Skeletal muscle cell (primary cell): ENCODE measurements at places on chromosomes 4 and X.
A peak's percentile ranks its signal among the peaks of the same experiment; 100 is the strongest.

- DNase-seq: no peak
These were observed 19.3 kb downstream of the IQCM start for GRCh38 chr4:149796381-149796780.

DNA sequence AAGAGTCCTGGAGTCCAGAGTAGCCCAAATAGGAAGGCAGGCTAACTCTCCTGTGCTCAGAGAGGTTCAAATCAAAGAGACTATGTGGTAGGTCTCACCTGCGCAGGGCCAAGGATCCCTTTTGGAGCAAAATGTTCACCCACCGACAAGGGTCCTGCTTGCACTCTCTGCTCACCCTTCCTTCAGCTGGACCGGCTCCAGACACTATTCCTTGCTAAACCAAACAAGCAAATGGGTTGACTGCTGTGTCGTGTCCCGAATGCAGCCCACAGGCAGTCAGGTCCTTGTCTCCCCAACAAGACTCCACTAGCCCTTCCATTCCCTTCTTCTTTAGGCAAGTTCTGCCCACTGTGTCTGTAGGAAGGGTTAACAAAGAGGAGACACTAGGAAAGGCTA, 760 bp downstream of the TRMT2B start:
- DNase-seq: no peak

DNA sequence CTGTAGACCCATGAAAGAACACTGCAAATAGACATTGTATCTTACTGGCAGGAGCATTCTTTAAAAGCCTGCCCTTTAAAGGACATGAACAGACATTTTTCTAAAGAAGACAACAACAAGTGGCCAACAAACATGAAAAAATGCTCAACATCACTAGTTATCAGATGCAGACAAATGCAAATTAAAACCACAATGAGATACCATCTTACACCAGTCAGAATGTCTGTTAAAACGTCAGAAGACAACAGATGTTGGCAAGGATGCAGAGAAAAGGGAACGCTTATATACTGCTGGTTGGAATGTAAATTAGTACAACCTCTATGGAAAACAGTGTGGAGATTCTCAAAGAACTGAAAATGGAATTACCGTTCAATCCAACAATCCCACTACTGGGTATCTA, 77.2 kb downstream of the ATP10D start:
- DNase-seq: no peak

DNA sequence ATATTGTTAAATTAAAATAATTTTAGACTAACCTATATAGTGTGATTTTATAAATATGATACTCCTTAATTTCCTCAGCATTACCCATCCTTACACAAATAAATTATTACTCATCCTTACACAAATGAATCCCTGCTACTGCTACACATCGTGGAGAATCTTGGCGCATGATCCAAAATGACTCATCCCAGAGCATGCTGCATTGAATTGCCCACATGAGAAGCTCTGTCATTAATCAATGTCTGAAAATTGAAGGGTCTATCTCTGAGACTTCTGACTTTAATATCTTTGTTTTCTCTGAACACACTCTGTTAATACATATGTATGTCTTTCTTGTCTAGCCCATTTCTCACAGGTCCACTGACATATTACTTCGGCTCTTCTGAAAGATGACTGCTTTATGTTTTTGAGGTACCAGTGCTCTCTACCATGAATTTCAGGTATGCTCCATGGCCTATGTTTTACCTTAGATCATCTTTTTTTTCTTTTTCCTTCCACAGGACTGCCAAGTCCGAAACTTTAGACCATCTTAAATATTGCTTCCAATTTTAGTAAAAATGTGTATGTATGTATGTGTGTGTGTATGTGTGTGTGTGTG, 15.7 kb upstream of the DUSP21 start:
- peak; percentile 56 for DNase-seq

DNA sequence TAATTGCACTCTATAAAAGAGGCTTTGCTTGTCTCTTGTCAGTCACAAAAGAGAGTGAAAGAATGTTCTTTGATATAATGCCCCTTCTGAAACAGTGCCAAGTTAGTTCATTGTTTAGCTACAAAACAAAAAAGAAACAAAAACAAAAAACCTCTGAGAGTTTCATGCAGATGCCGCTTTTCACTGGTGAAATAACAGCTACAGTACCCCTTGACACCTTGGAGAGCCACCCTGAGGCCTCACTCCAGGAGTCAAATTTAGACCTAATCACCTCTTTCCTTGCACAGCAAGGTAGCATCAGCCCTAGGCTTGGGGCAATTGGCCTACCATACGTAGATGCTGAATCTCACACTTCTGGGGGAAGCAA, 185.2 kb downstream of the UNC5C start:
- DNase-seq: no peak

DNA sequence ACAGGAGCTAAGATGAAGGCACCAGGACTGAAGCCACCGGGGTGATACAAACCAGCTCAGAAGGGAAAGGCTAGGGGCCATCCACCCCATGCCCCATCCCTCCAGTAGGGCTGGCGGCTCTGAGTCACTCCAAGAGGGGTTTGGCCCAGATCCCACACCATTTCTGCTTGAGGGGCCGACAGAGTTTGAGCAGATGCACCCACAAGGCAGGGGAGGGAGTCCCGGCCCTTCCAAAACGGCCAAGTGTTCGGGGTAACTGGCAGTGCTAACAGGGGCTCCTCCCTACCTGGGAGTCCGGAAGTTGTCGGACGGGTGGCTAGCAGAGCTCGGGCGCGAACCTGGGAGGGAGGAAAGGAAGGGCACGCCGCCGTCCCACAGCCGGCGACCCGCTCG, 412 bp downstream of the SLC10A3 start:
- no peak for DNase-seq

GRCh38 chrX:53256446-53257041, 24.8 kb downstream of the IQSEC2 start:
- DNase-seq: no peak

GRCh38 chrX:13752141-13752540, 17.6 kb downstream of the OFD1 start:
- DNase-seq: no peak

- no peak for DNase-seq
These were observed 132.4 kb downstream of the MAGEC1 start for GRCh38 chrX:142036116-142036515.

DNA sequence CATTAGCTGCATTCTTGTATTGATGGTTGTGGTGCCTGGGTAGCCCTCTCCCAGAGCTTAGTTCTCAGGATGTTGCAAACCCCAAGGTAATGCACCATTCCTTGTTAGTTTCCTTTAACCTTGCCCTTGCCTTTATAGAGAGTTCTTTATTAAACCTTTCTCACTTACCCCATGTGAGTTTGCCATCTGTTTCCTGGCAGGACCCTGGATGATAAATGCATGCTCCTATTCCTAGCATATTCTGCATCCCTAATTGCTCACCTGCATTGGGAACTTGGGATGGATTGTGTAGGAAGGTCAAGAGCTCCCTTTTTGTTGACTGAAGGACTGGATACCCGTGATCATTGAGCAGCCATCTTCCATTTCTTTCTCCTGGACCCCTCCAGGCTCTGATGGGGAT, 59.9 kb upstream of the AP1S2 start:
- no peak for DNase-seq

DNA sequence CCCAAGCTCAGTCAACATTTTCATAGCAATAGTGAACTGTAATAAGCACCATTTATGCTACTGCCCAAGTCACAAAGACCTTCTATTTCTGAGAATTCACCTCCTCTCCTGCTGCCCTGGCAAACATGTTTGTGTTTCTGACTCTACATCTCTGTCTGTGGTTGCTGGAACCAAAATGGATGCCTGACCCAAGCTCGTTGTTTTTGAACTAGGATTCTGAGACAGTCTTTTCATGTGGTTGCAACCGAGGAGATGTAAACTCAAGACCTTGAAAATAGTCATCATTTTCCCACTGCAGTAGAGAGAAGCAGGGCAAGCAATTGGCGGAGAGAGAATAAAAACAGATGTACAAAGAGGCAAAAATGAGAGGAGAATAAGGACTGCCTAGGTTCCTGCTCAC, 160.2 kb downstream of the RAB28 start:
- no peak for DNase-seq

DNA sequence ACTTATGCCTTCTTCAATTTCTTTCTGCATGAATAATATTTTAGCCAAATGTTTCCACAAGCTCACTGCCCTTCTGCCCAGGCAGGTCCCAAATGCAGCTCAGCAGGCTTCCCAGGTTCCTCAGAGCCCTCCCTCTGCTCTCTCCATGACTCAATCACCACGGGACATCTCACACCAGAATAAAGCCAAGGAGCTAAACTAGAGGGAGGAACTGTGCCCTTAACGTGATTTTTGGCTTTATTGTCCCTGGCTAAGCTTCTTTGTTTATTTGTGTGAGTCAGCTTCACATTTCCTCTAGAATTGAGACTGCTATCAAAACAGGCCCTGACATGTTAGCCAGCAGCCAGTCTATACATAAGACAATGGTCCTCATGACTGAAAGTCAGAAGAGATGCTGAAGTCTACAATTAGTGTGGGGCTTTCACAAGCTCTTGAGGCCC, 186.4 kb upstream of the GALNT7 start:
- DNase-seq: peak; percentile 89

DNA sequence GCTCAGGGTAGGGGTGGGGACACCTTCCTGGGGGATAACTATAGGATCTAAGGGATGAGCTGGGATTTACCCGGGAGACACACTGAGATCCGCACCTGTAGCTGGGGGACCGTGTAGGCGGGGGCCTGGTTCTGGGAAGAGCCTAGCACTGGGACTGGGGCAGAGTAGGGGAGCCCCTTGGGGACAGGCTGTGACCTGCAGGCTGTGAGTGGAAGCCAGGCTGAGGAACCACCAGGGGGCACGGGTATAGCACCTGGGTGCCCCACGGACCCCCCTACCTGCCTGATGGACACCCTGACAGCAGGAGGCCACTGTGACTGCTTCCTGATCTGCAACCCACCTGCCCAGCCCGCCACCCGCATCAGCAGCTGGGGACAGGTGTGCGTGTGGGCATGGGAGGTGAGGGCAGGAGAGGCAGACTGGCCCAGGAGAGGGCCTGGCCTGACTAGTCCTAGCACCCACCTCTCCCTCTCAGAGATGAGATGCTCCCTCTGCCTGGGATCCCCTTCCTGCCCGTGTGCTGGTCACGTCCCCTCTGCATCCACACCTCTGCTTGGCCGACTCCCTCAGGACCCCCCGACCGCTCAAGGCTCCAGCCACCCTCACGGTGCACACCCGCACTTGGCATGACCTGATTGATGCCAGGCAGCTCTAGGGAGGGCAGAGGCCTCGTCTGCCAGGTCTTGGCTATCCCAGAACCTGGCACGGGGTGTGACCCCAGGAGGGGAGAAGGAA, 94.2 kb upstream of the NKX1-1 start:
- DNase-seq: no peak

DNA sequence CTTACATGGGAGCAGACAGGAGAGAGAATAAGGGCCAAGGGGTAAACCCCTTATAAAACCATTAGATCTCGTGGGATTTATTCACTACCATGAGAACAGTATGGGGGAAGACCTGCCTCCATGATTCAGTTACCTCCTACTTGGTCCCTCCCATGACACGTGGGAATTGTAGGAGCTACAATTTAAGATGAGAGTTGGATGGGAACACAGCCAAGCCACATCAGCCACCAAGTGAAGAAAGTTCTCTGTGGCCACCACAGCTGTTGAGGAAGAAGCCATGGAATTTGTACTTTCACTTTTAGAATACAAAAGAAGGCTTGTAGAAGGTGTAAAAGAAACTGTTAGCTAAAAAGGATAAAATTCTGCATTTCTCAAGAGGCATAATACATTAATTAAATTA, 67.0 kb upstream of the CXorf51A start:
- DNase-seq: no peak

DNA sequence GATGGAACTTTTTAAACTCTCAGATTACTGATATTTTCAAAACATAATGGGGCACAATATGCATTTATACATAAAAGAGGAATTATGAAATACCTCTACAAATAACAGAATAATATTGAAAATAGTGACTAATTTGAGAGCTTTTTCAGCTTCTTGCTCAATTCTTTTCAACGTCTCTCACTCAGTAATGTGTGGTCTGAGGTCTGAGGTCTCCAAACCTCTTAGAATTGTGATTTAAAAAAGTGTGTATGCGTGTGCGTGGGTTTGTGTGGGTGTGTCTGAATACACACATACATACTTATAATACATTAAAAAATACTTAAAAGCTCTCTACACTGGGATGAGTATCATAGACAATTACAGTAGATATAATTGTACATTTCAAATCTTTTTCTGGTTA, 7.9 kb downstream of the NDNF start:
- no peak for DNase-seq

DNA sequence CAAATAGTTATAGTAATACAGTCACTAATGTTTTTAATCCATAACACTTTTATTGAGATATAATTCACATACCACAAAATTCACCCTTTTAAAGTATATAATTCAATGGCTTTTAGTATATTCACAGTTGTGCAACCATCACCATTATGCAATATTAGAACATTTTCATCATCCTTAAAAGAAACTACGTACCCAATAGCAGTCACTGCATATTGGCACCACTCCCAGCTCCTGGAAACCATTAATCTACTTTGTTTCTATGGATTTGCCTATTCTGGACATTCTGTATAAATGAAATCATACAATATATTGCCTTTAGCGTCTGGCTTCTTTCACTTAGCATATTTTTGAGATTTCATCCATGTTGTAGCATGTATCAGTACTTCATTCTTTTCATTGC, 99.3 kb downstream of the AMMECR1 start:
- peak; percentile 81 for DNase-seq

GRCh38 chrX:16788477-16788876, 2.2 kb downstream of the TXLNG start:
- no peak for DNase-seq

GRCh38 chr4:79588679-79589078, 180.7 kb upstream of the GK2 start:
- no peak for DNase-seq

- DNase-seq: no peak
These were observed 285.9 kb downstream of the KCTD8 start for GRCh38 chr4:44162538-44163270.

GRCh38 chr4:110733901-110734300, 111.0 kb upstream of the PITX2 start:
- no peak for DNase-seq

DNA sequence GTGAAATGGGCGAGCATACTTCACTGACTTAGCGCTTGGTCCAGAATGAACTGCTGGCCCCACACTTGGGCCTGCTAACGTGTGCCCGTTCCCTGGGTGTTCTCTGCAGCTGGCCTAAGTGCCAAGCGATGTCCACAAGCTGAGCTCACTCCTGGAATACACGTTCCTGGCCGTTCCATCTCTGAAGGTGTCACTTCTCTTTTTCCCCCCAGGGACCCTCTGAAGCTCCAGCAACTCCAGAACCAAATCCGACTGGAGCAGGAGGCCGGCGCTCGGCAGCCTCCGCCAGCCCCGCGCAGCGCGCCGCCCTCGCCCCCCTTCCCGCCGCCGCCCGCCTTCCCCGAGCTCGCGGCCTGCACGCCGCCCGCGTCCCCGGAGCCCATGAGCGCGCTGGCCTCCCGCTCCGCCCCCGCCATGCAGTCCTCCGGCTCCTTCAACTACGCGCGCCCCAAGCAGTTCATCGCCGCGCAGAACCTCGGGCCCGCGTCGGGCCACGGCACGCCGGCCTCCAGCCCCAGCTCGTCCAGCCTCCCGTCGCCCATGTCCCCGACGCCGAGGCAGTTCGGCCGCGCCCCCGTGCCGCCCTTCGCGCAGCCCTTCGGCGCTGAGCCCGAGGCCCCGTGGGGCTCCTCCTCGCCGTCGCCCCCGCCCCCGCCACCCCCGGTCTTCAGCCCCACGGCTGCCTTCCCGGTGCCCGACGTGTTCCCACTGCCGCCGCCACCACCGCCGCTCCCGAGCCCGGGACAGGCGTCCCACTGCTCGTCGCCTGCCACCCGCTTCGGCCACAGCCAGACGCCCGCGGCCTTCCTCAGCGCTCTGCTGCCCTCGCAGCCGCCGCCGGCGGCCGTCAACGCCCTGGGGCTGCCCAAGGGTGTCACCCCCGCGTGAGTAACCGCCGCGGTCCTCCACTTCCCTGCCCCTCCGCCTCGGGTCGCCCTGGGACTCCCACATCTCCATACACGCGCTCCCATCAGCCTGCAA, 132.3 kb downstream of the CBR4 start:
- DNase-seq: no peak
